ENCODE measurements at places on chromosomes 5 and 9.

DNA sequence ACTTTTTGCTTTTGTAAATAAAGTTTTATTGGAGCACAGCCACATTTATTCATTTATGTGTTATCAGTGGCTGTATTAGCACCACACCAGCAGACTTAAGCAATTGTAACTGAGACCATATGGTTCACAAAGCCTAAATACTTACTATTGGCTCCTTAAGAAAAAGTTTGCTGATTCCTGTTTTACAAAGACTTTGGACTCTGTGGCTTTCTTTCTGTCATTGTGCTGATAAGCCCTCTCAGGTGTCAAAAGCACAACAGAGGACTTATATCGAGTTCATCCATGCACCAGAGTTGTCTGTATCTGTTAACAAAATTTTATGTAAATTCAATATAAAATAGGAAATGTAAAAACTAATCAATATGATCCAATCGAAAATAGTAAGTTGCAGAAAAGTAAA, 55.6 kb upstream of the PCSK5 start:
- DNase-seq, result no peak

- no peak for DNase-seq
Measured at GRCh38 chr9:4059437-4059836, 240.4 kb downstream of the GLIS3 start.

- DNase-seq, result no peak
Measured at GRCh38 chr5:149961957-149962409, 1.4 kb downstream of the SLC26A2 start.

DNA sequence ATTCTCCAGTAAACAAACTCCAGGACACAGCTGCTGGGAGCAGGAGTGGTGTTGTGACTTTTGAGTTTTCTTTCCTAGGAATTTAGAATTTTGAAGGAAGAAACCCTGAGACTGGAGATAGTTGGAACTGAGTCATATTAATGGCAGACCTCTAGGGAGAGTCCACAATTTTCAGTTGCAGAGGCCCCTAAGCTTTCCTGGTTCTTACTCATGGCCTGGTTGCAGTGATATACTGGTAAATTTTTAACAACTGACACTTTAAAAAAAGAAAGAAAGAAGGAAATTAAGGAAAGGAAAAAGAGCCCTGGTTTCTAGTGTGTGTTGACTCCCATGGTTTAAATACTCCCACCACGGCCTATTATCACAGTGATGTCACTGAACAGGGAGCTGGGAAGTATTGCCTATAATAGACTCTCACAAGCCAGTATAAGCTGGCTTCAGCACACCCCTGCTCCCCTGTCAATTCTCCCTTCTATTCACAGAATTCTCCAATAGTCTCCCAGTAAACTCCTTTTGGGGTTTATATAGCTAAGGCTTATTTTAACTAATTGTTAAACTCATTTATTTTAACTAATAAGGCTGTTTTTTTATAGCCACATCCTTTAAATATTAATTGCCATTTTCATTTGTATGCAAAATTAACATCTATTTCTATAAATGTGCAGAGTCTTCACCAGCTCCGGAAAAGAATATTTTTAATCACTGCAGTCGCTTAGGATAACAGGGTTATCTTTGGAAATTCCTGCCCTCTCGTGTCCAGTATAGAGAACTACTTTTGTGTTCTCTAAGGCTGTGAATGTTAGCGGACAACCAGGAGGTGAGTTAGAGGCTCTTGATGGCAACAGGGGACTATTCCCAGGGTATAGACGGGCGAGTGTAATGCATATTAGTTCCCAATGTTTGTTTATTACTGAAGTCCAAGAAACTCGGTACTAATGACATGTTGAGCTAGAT, 59.7 kb downstream of the GGTA1 start:
- no peak for DNase-seq

DNA sequence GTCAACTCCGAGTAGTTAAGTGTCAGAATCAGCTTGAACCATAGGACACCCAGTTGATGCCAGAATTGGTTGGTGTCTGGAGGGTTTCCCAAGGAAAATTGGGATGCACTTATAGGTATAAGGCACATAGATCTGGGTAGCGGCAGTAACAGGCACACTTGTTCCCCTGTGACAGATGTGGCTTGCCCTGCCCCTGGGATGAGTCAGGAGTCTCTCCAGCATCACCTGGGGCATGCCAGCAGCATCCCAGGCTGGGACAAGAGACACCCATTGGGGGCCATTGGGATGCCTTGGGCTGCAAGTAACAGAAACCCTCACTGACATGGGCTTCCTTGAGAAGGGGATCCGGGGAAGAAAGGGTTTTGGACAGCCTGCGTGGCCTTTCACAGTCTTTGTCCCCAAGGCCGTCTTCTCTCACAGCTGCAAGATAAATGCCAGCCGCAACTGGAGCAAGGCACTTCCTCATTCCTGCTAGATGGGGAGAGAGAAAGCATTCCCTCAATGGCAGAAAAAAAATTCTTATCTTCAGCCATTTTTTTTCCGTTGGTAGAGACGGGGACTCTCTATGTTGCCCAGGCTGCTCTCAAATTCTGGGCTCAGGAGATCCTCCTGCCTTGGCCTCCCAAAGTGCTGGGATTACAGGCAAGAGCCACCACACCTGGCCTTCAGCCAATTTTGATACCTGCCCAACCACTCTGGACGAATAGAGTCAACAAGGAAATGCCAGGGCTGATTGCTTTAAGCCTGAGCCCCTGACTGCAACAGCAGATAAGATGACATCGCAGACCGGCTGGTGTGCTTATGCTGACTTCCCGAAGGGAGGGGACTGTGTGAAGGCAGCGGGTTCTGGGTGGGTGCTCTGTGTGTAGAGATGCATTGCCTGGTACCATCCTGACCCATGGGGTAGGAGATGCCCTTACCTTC, 13.3 kb upstream of the RNF130 start:
- no peak for DNase-seq

- DNase-seq, result no peak
Measured at GRCh38 chr9:126671381-126671831, 57.7 kb downstream of the LMX1B start.

DNA sequence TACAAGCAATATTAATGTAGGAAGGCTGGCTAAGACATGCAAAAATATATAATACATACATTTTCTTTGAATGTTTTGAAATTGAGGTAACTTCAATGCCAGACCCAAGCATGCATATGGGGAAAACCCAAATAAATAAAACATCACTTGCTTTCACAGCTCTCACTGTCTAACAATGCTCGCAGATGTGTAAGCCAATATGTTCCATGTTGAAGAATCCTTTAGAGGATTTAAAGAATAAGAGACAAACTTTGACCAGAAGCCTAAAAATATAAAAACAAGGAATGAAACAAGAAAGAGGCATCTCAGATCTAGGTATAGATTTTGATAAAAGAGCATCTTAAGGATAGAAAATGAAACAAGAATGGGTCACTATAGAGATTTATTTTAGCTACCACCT, 354.2 kb downstream of the CDH10 start:
- DNase-seq, result no peak

DNA sequence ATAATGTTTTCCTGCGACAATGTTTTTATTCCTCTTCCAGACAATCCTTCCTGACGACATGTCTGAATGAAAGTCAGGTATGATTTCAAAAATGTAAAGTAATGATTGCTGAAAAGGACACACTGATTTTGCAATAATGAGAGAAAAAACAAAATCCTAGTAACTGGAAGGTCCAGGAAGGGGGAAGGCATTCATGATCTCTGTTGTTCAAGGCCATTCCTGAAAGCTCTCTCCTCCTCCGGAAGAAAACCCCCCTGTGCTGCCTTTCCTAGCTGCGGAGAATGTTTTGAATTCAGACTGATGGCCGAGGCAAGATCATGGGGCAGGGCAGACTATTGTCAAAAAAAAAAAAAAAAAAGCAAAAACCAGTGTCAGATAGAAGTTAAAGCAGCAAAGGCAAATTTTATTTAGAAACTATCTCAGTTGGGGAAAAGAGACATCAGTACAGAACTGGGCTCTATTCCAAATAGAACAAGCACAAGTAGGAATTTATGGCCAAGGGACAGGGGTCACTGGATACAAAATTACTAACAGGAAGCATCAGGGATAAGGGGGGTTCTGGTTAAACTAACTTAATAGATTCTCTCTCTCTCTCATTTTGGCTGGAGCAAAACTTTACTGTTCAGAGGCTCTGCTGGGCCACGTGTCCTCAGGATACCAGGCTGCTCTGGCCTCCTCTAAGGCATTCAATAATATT, 36.5 kb upstream of the CTSV start:
- DNase-seq, result no peak

DNA sequence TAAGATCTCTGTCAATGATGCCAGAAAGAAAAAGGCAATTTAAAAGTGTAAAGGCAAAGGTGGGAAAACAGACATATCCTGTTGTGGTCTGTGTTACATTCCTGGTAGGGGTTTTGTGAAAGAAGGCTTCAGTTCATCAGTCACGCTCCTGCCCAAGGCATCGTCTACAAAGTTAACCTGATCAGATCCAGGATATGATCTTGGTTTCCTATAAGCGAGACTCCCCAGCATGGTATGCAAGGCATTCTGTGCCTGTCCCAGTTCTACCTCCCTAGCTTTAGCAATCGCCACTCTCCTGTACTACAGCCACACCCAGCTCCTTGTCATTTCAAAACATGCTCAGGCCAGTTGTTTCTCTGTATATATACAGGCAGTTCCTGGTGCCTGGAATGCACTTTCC, 58.0 kb upstream of the PTPN3 start:
- no peak for DNase-seq

DNA sequence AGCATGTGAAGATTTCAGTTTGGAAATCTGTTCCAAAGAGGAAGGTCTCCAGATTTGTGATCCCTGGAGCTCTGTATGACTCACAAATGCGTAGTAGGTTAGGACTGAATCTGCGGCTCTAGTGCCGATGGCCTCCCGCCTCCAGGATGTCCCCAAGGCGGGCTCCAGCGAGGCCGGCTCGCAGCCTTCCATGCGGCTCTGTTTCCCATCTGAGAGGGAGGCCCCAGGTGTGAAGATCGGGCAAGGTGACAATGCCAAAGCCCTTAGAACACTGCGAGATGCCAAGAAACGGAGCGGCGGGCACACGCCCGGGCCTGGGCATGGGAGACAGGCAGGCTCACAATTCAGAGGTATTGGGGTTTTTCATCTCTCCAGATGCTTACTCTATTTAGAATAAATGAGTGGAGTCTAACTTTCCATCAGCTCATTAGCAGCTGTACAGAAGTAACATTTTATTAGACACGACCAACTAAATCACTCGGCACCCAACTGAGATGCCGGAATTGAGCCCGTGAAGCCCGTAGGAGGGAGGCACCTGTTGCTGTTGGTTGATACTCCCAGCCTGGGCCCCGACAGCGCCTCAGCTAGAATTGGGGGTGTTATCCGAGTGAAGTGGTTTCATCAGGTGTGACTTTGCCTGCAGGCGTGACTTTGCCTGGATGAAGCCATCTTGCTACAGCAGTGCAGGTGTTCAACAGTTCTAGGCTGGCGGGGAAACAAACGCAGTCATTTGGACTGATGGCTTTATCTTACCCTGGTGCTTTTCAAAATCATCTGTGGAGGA, 7.4 kb upstream of the MRPS2 start:
- no peak for DNase-seq
